ENCODE measurements at places on chromosomes 11 and 22.
A peak's percentile ranks its signal among the peaks of the same experiment; 100 is the strongest.

DNA sequence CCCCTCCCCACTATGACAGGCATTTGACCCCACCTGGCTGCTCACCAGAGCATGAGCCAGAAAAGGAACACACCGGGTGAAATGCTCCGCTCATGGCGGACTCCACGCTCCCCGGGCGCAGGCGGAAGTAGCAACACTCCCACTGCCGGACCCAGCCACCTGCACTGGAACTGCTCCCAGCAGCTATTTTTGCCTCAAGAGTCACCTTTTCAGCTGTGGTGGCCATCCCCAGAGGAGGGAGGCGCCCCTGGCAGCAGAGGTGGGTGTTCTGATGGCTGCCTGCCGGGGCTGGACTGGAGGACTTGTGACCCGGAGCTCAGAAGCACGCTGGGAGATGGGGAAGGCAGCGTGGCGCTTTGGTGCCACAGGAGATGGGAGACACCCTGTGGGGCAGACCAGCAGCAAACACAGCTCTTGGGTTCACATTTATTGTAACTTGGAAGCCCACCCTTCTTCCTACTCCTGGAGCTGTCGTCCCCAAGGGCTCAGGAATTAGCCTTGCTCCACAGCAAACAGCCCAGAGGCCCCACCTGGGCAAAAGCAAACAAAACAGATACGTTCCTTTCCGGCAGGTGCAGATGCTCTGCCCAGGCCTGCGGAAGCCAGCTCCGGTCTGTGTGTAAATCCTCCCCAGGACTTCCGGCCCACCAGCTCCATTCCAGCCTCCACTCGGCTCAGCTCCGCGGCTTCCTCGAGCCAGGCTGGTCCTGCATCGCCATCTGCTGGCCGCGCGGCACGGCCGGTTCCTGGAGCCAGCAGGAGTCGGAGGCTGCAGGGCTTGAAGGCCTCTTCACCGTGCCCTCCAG, 3.7 kb downstream of the RPS19BP1 start:
- peak; percentile 82 for DNase-seq

DNA sequence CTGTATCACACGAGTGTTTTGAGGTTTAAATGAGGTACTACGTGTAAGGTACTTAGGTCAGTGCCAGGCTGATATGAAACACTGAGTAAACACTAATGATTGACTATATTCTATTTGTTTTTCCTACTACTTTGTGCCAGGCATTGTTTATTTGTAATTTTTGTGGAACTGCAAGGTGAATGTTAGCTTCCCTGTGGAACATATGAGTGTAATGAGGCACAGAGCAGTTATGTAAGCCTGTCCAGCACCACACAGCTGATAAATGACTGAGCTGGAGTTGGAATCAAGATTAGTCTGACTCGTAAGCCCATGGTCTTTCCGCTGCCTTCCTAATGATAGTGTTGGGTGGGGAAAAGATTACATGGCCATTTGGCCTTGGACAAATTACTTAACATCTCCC, 5.9 kb downstream of the SLC37A2 start:
- DNase-seq, result no peak

DNA sequence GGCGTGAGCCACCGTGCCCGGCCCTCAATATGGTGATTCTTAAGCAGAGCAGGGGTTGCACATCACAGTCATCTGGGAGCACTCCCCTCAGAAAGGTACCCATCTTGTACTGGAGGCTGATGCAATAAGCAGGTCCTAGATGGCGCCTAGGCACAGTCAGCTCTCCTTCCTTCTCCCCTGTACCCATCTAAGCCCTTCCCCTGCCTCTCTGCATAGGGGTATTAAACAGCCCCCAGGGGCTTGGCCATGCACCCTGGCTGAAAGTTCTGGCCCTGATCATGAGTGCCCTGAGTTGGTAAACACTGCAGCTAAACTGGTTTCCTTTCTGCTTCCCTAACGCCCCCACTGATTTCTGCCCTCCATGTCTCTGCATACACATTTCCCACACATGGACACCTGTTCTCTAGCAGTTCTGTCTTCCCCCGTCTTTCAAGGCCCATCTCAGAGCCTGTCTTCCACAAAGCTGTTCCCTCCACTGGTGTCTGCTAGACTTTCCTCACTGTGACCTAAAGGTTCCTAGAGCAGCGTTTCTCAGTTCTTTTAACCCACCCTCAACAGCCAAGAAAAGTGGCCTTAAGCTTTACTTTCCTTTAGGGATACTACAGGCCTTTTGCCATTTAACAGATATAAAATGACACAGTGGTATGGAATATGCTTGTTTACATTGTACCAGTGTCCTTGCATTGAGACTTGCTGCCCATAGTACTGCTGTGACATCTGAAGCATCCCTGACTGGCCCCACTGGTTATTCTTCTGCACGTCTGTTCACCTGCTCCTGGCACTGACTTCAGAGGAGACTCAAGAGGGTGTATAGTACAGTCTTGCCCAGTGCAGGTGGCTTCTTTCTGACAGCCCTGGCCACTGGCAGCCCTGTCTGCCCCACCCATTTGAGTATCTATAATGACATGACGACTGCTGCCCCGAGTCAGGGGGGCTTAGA, 15.6 kb downstream of the UBE2L3 start:
- no peak for DNase-seq

DNA sequence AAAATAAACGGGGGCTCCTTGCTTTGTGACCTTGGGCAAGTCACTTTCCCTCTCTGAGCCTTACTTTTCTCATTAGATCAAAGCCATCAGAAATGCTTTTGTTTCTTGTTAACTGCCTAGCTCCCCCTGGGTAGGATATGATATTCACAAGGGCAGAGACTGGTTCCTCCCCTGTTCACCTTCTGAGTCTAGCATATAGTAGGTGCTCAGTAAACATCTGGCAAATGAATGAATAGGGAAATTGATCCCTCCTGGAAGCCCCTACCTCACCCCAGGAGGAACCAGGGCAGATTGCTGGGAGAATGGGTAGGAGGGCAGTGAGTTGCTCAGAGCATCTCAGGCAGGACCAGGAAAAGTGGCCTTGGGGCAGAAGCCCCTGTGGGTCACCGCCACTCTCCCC, 6.6 kb upstream of the SAC3D1 start:
- no peak for DNase-seq

GRCh38 chr11:11444027-11444803, 91.2 kb upstream of the CSNK2A3 start:
- DNase-seq, result no peak

- no peak for DNase-seq
Observed at GRCh38 chr11:124747406-124748099, 4.5 kb downstream of the VSIG2 start.

DNA sequence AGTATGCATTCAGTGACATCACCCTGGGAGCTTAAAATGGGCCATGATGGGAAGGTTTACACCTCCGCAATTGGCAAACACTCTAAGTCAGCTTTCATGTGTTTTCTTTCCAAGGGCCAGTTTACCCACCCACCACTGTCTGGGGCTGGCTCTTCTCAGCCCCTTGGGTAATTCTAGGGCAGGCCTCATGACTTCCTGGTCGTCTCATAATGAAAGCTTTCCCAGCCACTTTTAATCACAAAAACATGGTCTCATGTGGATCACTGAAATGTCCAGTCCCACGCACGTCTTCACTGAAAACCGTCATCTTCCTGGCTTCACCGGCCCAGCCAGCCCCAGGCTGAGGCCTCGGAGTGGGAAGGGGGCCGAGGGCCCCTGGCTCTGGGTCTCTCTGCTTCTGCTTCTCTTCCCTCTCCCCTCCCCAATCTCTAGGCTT, 58.5 kb upstream of the ANO1 start:
- DNase-seq, result no peak

- DNase-seq, result no peak
Observed at GRCh38 chr11:69245491-69246345, 48.2 kb upstream of the MYEOV start.

DNA sequence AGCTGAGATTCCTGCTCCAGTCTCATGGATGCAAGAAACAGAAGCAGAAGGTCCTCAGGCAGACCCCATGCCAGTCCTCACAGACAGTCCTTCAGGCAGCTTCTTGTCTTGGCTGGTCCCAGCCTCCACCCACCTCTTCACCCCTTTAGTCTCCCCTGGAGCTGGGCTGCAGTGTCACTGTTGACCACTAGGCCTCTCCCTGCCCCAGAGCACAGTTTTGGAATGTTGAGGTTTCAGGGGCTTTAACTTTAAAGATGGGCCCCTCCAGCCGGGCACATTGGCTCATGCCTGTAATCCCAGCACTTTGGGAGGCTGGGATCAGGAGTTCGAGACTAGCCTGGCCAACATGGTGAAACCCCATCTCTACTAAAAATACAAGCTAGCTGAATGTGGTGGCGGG, 39.5 kb upstream of the GCAT start:
- DNase-seq, result no peak

DNA sequence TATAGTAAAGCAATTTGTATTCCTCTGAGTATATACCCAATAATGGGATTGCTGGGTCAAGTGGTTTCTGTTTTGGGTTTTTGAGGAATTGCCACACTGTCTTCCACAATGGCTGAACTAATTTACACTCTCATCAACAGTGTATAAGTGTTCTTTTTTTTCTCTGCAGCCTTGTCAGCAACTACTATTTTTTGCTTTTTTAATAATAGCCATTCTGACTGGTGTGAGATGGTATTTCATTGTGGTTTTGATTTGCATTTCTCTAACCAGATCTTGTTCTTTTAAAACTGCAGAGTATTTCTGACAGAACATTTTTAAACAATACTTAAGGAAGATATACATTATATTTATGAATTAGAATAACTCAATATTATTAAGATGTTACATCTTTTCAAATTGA, 1140.5 kb upstream of the CNTN5 start:
- DNase-seq, result no peak

GRCh38 chr11:65871811-65872548, 620 bp downstream of the EFEMP2 start:
- DNase-seq, result no peak

- no peak for DNase-seq
Observed at GRCh38 chr11:123659311-123659710, 4.9 kb upstream of the SCN3B start.

- no peak for DNase-seq
Observed at GRCh38 chr11:68840661-68841653, 759 bp downstream of the CPT1A start.

DNA sequence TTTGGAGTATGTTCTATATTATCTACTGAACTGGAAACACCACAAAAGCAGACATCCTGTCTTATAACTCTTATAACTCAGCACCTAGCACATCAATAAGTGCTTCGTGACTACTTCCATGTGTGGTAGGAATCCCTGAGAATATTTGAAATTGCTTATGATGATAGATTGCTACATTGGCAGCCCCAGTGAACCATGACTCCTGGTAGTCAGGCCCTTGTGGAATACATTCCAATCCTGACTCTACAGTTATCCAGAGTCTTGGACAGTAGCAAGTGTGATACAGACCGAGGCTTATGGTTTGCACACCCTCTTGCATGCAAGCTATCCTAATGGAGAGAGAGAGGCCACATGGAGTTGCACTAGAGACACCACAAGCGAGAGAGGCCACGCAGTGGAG, 59.5 kb upstream of the PHF21A start:
- DNase-seq, result no peak

DNA sequence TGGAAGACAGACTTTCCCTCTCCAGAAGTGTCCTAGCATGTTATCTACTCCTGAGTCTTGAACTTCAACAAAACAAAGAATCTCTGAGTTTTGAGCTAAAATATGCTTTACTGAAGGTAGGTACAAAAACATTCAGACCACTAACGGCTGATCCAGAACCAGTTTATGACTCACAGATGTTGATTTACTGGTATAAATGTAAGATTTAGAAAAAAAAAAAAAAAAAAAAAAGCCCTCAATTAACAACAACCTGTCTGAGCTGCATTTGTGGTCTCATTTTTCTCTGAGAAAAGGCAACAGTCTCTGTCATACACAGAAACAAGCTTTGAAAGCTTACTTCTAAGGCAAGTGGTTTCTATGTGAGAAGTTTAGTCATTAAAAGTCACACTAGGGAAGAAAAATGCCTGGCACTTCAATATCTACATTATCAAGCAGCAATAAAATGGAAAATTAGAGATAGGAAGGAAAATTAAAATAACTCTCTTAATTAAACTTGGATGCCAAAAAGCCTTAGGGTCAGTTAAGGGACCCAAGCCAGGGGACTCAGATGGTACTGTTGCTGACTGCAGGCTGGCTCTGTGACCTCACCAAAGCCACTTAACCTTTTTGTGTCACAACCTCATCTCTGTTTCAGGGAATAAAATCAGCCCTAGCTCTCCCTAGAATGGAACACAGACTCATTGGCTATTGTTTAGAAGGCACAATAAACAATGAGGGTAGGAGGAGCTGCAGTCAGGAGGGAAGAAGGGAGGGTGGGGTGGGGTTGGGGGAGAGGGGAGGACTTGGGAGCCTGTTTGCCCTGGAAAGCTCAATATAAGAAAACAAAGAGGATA, 61.7 kb downstream of the ETS1 start:
- DNase-seq, result no peak

GRCh38 chr11:96145163-96145585, 197.8 kb downstream of the MAML2 start:
- DNase-seq, result no peak
